HuH-7.5 (cell line): ENCODE measurements at places on chromosomes 2 and 18.

DNA sequence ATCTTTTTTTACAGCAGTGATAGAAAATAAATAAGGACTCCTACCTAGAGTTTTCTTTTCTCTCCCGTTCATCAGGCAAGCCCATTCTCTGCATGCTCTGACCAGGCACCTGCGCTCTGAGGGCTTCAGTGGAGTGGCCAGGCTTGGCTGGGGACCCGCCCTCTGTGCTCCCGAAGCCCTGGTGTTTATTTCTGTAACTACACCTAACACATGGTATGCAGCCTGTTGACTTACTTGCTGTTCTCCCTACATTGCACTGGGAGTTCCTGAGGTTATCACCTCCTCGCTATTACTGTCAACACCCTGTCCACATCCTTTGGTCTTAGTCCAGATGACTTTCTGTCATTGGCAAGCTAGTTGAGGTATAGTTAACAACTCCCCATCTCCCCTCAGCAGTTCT lies 317.7 kb downstream of the LPIN1 start:
- DNase-seq = no peak

GRCh38 chr2:62478093-62478580 lies 27.9 kb downstream of the TMEM17 start:
- no peak for DNase-seq

GRCh38 chr18:36652503-36652902 lies 176.3 kb downstream of the TPGS2 start:
- DNase-seq = no peak

DNA sequence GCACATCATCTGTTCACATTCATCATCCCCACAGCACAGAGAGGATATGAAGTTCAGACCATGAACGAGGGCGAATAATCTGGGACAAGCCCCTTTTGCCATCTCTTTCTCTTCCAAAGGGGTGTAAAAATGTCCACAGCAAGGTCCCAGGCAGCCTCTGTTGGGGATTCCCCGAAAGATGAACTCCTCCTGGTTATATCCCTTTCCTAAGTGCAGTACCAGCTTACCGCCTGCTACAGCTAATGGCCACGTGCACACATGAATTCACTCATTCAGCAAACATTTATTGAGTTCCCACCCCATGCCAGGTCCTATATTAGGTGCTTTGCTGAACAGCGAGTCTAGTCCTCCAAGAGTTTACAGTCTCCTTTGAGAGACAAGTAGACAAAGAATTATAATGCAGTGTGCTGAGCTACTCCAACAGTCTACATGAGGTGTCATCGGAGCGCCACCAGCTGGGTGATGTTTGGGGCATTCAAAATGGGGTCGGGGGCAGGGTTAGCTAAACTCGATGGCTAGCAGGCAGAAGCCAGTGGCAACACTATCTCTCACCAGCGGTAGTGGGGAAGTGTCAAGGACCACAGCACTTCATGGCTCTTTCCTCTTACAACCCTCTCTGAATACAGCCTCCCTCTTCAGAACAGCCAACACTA lies 228.9 kb downstream of the TMEM163 start:
- no peak for DNase-seq

- DNase-seq = no peak
Measured at GRCh38 chr2:75432761-75433361, 127.9 kb downstream of the EVA1A start.

DNA sequence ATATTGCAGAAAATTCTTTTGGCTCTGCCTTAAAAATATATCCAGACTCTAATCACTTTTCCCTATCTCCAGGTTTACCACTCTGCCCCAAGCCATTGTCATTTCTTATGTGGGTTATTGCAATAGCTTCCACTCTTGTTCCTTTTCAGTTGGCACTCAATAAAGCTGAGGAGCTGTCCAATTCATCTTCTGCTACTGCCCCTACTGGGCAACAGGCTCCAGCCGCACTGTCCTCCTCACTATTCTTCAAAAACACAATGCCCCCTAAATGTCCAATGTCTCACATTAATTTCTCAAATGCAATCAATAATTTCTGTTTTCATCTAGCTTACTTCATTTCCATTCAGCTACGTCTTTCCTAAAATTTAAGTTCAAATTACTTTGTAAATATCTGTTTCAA lies 1262.5 kb upstream of the CDH2 start:
- no peak for DNase-seq

GRCh38 chr2:171813126-171813525 lies 80.9 kb downstream of the SLC25A12 start:
- no peak for DNase-seq

- no peak for DNase-seq
Measured at GRCh38 chr2:138819964-138820363, 39.8 kb upstream of the NXPH2 start.

DNA sequence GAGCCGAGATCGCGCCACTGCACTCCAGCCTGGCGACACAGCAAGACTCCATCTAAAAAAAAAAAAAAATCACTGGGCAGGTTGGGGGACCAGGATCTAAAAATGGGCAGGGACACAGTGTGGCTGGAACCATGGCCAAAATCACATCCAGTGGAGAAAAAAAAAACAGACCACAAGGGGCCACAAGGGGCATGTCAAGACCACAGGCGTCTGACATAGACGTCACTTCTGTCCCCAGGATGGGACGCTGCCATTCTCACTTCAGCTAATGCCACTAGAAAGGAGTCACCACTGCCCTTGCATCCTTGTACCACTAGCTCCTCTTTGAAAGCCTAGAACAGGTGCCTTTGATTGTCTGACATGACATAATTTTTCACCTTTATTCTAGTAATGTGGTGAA lies 2.5 kb upstream of the POMC start:
- no peak for DNase-seq

DNA sequence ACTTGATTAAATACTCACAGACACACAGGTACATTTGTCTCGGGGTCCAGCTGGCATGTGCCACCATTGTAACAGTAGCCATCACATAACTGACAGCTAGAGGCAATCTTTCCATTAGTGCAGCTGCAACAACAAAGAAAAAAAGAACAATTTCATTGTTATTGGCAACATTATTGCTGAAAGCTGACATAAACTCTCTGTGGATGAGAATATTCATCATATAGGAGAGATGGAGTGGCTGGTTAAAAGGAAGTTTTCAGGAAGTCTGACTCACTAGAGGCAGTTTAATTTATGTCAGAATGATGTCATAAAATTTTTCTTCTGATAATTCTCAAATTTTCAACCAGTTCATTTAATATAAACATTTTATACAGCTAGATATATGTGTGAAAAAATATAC lies 1490.0 kb upstream of the NXPH2 start:
- no peak for DNase-seq

- DNase-seq = no peak
Measured at GRCh38 chr2:131400849-131401248, 36.9 kb upstream of the RAB6D start.

- DNase-seq = peak; percentile 54
Measured at GRCh38 chr2:26561918-26562810, 79.0 kb downstream of the CIB4 start.

GRCh38 chr18:76619621-76620315 lies 124.7 kb upstream of the ZNF516 start:
- DNase-seq = no peak

- no peak for DNase-seq
Measured at GRCh38 chr18:25805323-25805722, 285.1 kb downstream of the SS18 start.

- DNase-seq = no peak
Measured at GRCh38 chr2:96522304-96523203, 14.0 kb upstream of the ARID5A start.

DNA sequence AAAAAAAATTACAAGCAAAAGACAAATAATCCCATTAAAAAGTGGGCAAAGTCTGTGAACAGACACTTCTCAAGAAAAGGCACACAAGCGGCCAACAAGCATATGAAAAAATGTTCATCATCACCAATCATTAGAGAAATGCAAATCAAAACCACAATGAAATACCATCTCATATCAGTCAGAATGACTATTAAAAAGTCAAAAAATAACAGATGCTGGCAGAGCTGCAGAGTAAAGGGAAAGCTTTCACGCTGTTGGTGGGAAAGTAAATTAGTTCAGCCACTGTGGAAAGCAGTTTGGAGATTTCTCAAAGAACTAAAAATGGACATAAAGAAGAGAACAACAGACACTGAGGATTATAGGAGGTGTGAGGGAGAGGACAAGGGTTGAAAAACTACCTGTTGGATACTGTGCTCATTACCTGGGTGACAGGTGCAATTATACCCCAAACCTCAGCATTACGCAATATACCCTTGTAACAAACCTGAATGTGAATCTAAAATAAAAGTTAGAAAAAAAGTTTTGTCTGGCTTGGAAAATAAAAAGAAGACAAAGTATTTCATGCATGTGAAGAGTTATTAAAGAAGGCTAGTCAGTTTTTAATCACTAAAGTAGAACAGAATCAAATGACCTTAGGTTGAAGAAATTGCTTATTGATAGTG lies 8.7 kb upstream of the ACSL3 start:
- DNase-seq = no peak

DNA sequence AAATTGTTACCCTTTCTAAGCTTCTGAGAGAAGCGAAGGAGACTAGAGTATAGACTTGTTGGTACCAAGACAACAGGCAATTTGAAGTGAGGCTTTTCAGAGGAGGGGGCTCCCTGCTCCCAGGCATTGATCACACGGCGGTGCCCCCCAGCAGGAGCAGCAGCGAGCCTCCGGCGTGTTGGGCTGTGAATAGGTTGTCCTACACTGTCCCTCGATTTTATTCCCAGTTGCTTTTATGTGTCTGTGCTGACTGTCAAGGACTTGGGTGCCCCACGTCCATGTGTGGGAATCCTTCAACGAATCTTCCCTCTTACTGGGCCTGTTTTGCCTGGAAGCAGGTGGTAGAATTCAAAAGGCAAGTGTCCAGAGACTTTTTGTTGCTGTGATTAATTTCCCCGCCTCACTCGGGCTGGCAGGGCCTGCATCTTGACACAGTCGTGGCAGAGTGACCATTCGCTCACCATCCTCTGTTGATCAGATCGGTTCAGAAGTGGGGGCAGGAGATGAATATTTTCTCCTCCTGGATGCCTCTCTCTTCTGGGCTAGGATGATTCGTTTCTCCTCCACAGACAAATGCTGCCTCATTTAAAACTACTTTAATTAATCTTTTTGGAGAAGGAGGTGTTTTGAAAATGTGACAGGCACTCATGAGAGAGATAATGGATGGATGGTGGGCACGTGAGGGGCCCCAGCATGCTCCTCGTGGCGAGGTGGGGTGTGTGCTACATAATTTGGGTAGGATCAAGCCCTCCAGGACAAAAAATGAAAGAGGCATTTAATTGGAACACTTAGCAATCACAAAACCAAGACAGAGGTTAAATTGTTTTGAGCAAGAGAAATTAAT lies 77.6 kb downstream of the SMIM21 start:
- no peak for DNase-seq

DNA sequence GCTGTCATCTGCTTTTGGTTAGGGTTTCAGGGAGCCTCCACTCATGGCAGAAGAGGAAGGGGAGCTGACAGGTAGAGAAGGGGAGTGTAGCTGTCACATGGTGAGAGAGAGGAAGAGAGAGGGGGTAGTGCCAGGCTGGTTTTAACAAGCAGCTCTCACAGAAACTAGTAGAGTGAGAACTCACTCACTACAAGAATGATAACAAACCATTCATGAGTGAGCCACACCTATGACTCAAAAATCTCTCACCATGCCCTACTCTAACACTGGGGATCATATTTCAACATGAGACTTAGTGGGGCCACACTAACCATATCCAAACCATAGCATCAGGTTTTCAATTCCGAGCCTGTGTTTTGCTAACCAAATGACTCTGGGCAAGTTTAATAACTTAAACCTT lies 274.9 kb upstream of the VWC2L start:
- DNase-seq = no peak

- no peak for DNase-seq
Measured at GRCh38 chr2:106057206-106057605, 136.9 kb downstream of the UXS1 start.

- no peak for DNase-seq
Measured at GRCh38 chr2:11097854-11098387, 57.3 kb upstream of the SLC66A3 start.

DNA sequence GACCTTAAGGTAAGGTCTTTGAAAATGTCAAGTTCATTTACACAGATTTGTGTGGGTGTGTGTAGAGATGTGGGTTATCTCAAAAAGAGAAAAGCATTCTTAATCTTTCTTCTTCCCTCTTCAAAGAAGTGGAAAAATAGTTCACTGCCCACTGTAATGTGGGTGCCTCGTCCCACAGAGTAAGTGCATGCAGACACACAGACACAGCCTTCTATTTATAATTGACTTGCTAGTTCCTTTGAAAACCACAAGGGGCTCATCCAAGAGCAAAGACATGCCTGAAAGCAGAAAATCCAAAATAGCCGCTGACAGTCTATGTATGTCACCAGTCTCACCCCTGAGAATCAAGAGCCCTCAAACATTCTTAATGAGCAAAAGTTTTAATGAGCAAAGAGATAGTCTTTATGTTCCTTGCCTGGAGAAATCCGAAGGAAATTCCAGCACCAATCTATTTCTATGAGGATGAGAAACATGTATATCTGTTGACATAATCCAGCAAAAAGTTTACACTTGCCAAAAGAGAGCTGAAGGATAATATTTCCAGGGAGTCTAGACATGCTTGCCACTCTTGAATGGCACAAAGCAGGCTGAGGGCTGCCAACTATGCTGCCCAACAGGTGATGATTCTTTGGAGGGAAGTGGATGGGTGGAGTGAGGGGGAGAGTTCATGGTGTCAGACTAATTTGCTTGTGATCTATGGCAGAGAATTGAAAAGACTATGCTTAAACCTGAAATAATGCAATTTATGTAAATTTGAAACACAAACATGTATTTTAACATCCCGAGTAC lies 93.9 kb downstream of the ACVR1 start:
- no peak for DNase-seq

DNA sequence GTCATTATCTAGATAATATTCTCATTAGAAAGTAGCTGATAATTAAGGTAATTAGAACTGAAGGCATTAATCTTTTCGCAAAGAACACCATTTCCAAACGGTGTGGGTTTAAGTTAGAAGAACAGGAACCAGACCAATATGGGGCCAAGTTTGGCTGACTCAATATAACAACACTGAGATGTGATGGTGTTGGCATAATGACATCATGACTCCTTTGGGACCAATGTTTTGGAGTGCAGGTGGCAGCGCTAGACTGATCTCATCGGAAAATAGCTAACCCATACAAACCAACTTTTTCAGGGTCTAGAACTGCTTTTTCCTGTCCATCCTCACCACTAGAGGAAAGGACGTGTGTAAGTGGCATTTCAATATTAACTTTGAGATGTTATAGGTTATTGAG lies 1171.7 kb upstream of the ZEB2 start:
- no peak for DNase-seq
